CD4-positive, alpha-beta T cell treated with Interleukin-6 at 100 ng/mL for 8 hours (primary cell): ENCODE measurements at places on chromosomes 12 and 14.

DNA sequence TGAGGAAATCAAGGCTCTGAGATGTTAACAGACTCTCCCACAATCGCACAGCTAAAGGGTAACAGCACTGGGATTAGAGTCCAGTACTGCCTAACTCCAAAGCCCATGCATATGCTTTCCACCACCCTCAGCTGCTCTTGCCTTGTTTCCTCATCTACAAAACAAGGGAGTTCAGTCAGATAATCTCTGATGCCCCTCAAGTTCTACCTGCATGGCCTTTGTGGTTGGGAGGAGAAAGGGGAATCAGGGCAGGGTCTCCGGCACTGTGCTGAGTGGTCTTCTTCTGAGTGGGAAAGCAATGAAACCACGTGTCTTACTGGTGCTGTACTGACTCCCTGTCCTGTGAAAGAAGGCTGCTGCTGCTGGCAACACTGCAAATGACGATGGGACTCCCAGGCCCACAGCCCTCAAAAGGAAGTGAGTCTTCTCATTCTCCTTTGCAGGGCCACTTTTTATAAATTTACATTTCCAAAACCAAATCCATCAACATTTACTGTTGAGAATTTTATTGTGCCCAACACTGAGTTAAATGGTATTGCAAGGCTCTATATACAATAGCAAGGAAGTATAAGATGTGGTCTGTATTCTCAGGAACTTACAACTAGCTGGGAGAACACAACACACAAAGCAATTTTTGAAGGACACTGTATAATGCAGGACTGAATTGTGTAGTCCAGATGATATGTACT, 19.7 kb upstream of the DUSP16 start:
- DNase-seq = no peak

GRCh38 chr14:99148861-99149610, 123.0 kb downstream of the BCL11B start:
- DNase-seq = no peak

GRCh38 chr12:74349925-74350324, 187.7 kb upstream of the ATXN7L3B start:
- DNase-seq = no peak

DNA sequence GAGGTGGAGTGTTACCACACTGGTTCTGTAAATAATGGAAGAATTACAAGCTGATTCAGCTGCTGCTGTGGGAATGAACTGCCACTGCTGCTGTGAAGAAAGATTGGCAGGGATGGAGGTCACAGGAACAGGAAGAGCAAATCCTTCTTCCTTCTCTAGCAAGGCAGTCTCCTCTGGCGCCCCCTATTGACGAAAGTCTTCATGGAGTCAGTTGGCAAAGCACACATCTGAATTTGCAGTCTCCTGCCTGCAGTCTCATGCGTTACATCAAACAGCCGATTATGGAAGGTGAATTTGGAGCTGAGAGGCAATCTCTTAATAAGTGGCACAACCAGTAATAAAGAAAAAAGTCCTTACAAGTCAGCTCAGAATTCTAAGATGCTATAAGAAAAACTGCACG, 106.0 kb upstream of the TMTC1 start:
- DNase-seq = no peak

- no peak for DNase-seq
Observed at GRCh38 chr14:91957876-91958313, 10.4 kb upstream of the FBLN5 start.
